SW 1271 (cell line): ENCODE measurements at places on chromosomes 2 and 18.

DNA sequence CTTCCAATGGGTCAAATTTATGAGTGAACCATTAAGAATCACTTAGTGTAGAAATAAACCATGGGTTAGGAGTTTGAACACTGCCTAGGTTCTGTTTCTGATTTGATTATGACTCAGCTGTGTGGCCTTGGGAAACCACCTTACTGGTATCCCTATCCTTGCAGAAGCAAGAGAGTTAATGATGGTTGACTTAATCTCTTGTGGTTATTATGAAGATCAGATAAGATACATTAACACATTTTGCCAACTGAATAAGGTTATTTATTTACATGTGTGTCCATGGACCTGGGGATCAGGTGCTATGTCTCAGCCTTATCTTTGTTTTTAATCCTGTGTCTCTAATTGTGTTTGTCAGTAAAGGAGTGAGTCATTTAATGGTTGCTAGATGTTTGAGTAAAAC lies 5.4 kb upstream of the KCNJ13 start:
- DNase-seq = peak; percentile 45

DNA sequence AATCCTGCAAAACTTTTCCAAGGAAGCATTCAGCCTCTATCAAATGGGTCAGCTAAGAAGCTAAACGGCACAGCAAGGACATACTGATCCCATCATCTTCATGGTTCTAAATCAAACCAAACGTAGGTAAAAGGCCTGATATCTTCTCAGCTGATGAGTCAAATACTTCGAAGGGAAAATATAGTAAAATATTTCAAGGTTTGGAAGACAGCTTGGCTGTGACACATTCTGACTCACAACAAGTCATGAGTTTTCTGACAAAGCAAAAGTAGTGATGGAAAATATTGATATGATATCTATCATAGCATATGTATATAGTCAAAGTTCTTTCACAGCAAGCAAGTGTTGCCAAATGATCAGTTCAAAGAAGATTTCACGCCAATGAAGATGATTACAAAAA lies 31.5 kb downstream of the DOCK10 start:
- no peak for DNase-seq

GRCh38 chr2:60742419-60742818 lies 13.6 kb upstream of the PAPOLG start:
- no peak for DNase-seq

GRCh38 chr18:13395577-13395976 lies 177.0 kb downstream of the LDLRAD4 start:
- no peak for DNase-seq

- DNase-seq = no peak
These were observed 140.9 kb downstream of the TCF4 start for GRCh38 chr18:55446996-55447671.

DNA sequence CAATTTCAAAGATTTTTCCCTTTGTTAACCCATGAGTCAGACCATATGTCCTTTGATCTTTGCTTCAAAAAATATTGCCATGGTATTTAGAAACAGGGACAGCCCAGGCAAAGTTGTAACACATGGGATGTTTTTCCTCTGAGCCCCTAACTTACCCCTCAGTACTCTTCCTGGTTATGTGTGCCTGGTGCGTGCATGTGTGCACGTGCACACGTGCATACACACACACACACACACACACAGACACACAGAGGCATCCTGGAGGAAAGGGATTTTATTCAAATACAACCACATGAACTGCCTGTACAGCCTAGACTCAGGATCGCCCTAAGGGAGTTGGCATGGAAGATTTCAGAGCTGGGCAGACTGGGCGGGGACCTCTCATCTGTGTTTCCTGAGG lies 5.1 kb downstream of the AFF3 start:
- no peak for DNase-seq
